ENCODE measurements at places on chromosomes 7 and 10.

GRCh38 chr7:30977896-30978564 is 14.3 kb downstream of the GHRHR start:
- peak; percentile 16 for DNase-seq

DNA sequence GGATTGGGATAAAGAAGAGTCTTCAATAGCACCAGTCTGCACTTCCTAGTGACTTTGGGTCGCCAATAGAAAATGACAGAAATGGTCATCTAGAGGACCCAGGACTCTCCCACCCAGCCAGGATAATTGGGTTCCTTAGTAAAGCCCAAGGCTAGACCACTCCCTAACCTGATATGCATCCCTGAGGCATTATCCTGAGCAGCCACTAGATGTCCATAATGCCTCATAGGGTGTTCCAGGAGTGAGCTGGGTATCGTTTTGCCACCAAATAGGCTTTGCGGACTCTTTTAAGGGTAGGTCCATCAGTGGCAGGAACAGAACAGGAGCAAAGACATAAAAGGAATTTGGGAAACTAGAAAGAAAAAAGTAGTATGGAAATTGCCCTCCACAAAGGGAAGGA is 4.5 kb upstream of the LRRC4 start:
- DNase-seq = no peak

GRCh38 chr7:1140476-1141104 is 19.4 kb downstream of the ZFAND2A start:
- DNase-seq = no peak

- no peak for DNase-seq
These were observed 51.3 kb downstream of the IKZF1 start for GRCh38 chr7:50355817-50356178.

GRCh38 chr7:74462707-74463100 is 9.0 kb downstream of the GTF2IRD1 start:
- no peak for DNase-seq

GRCh38 chr10:119687192-119688032 is 36.2 kb downstream of the BAG3 start:
- DNase-seq = no peak

- no peak for DNase-seq
These were observed 22.1 kb downstream of the TMEM106B start for GRCh38 chr7:12233175-12233574.

GRCh38 chr7:41107330-41107937 is 595.5 kb downstream of the INHBA start:
- DNase-seq = no peak

DNA sequence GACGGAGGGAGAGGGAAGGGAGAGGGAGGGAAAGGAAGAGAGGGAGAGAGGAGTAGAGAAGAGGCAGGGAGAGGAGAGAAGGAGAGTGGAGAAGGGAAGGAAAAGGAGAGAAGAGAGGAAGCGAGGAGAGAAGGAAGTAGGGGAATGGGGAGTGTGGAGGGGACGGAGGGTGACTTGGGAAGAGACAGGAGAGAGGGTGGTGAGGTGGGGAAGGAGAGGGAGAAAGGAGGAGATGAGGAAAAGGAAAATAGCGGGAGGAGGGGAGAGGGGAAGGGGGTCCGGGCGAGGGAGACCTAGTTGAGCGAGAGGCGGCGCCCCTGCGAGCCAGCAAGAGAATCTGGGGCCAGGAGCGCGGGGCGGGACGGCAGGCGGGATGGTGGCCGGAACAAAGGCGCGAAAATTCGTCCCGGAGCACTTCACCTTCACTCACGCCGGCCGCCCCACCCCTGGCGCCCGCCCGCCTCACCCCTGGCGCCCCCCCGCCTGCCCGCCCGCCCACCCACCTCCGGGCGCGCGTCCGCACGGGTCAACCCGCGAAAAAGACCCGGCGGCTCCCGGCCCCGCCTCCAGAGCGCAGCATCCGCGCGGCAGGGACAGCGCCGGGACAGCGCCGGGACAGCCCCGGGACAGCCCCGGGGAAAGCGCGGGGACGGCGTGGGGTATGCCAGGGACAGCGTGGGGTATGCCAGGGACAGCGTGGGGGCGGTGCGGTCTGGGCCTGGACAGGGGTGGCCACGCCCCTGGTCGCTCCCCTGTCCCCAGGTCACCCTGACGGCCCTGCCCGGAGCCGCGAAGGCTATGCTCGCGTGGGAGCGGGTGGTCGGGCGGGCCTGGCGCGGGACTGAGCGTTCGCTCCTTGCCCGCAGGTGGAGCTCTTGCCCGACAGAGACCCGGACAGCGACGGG is 4.2 kb downstream of the VSTM2A start:
- no peak for DNase-seq

- no peak for DNase-seq
These were observed 100.2 kb upstream of the MPP7 start for GRCh38 chr10:28403090-28403489.

GRCh38 chr10:80613466-80614170 is 75.9 kb downstream of the SH2D4B start:
- DNase-seq = no peak

DNA sequence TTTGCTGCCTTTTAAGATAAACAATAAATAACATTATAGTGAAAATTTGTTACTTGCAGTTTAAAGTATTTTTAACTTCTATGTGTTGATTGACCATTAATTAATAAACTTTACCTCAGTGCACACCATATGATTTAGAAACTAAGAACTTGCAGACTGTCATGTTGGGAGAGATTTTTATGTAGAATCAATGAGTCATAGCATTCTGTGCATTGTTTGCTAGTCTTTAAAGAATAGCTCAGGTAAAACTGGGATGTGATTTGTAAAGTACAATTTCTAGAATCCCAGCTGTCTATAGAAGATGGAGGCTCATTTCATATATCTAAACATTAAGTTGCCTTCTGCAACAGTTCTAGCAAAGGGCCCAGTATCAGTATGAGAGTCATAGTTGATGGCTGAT is 199.6 kb upstream of the SEMA3A start:
- no peak for DNase-seq

DNA sequence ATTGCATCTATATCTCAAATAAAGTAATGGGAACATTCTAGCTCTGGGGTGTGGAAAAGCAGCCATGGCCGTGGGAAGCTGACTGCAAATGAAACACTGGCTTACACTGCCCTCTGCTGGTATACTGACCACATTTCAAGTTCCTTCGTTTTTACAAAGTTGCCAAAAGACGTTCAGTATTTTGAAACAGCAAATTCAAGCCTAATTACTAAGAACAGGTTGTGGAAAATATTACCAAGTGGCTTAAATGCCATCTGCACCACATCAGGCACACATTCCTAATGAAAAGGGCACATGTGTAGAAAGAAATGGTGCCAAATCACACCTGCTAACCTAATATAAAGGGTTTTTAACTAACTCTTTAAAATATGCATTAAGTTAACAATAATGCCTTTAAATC is 83.9 kb downstream of the JAZF1 start:
- peak; percentile 42 for DNase-seq

- no peak for DNase-seq
These were observed 2.7 kb downstream of the KCNMA1 start for GRCh38 chr10:77634939-77635338.

DNA sequence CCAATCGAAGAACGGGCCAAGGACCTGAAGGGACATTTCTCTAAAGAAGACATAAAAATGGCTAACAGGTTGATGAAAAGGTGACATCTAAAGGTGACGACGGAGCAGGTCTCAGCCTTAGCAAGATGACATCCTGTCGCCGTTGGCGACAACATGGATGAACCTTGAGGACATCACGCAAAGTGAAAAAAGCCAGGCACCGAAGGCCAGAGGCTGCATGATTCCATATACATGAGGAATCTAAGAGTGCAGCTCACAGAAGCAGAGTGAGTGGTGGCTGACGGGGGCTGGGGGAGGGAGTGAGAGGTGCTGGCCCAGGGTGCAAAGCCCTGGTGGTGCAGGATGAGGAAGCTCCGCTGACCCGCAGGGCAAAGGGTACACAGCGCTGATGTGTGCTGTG is 34.1 kb upstream of the NKX6-2 start:
- DNase-seq = no peak

GRCh38 chr7:121634356-121634755 is 238.2 kb upstream of the FAM3C start:
- DNase-seq = no peak

DNA sequence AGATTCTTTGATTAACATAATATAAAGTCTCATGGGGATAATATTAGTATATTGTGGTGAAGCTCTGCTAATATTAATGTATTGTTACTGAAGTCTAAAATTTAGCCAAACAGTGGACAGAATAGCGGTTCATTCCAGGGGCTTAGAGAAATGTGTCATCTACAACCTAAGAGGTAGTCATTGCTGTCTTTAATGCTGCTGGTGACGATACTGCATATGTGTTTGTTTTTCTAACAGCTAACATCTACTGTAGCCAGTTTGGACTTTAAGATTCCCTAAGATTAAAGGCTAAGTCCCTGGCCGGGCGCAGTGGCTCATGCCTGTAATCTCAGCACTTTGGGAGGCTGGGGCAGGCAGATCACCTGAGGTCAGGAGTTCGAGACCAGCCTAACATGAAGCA is 102.0 kb upstream of the SAMD8 start:
- DNase-seq = no peak

DNA sequence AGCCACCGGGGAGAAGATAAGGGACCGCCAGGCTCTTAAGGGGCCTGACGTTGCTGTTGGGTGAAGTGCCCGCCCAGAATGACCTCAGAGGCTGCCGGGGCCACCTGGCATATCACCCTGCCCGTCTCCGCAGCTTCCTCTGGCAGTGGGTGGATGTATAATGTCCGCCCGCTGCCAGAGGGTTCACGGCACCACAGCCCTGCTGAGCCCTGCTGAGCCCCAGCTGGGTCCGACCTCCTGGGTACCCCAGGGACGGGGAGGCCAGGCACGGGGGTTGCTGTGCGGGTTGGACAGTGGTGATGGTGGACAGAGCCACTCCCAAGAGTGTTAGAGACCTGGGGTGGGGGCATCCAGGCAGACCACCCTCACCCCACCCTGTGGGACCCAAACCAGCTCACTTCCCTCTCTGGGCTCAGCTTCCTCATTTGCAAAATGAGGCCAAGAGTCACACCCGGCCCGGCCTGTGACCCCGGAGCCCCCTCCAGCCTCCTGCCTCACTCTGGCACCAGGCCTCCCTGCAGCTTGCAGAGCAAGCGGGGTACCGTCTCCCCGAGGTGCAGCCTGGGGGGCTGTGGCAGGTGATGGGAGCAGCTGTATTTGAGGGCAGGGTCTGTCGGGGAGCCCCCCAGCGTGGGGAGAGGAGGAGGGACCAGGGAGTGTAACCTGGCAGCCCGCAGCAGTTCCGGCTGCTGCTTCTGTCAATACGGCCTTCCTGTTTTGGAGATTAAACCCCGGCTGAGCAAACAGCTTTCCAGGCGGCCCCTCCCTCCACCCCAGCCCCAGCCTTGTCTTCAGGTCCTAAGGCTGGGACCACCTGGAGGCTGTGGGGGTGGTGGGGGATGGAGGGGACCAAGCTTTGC is 8.4 kb upstream of the LFNG start:
- DNase-seq = no peak

DNA sequence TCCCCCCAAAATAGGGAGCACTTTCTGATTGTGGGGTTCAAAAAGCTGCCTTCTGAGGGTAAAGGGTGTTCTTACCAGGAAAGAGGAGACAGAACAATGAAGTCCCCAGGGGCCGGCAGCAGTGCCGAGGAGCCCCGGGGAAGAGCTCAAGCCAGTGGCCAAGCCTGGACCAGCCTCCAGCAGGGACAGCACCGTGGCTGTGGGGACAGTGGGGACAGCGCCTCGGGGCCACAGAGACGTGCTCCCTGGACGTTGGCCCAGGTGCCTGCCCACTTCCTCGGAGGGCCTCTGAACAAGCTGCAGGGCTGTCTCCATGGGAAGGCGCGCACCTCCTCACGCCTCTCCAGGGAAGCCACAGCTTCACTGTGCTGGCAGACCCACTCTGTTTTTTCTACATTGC is 312.6 kb downstream of the PTPRN2 start:
- DNase-seq = no peak
